Tibial artery (tissue), 4 donors: ENCODE measurements at places on chromosomes 7 and 10.

GRCh38 chr10:112721080-112721698 lies 228.9 kb upstream of the TCF7L2 start:
- DNase-seq: no peak

GRCh38 chr7:2071133-2071832 lies 161.5 kb downstream of the MAD1L1 start:
- no peak for DNase-seq

DNA sequence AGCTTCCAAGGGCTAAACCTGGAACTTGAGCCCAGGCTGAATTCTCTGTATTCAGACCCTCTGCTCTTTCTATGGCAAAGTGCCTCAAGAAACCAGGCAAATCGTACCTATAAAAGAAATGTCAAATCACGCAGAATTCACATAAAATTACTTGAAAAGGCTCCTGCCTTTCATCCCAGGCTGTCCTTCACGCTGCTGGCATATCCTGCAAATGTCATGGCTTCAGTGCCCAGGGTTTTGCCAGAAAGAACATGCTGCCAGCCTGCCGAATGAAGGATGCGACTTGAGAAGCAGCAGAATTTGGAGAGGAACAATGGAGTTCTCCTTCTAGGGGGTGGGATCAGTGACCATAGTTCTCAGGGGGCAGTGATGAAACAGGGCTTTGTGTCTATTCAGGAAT lies 602.5 kb upstream of the GALNT17 start:
- DNase-seq: no peak

GRCh38 chr7:83469076-83469475 lies 179.9 kb downstream of the SEMA3E start:
- no peak for DNase-seq

DNA sequence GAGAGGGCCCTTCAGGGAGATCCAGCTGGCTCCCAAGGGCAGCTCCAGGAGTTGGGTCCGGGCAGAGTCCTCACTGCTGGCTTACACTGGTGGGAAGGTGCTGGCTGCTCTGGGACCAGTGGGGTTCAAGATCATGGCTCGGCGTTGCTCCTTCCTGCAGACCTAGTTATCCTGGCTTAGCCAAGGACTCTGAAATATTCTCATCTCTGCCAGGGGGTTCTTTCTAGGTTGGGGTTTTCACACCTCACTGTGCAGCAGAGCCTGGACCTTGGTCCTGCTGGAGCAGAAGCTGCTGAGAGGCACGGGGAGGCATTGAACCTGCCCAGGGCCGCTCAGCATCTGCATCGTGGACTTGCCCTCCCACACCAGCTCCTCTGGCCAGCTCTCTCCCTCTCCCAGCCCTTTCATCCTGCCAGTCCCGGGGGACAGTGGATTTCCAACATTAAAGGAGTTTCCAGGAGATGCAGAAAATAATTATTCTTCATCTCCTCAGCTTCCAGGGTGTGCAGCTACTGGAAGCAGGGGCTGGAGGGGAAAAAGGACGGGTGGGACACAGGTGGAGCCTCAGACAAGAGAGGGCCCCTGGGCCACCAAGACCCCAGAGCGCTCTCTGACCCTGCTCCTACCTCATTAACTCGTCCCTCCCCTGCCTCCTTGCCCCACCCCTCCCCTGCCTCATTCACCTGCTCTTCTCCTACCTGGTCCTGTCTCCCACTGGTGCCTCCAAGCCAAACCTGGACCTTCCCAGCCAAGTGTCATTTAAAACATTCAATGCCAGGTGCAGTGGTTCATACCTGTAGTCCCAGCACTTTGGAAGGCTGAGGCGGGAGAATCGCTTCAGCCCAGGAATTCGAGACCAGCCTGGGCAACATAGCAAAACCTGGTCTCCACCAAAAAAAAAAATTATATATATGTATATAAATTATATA lies 42.5 kb downstream of the JAKMIP3 start:
- DNase-seq: no peak

DNA sequence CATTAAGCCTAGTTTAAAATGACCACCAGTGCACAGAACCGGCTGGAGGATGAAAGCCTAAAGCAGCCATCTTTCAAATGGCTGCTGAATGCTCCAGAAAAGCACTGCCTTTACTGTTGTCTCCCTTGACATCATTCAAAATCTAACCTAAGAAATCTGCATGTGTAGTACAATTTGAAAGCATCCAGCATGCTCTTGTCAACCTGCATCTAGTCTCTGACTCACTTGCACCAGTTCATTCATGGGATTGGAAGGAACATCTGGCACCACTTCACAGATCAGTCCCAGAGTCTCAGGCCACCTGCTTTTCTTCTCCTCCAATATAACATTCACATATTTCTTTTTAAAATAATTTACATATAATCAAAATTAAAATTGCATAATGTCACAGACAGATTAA lies 76.2 kb downstream of the RNF133 start:
- no peak for DNase-seq

DNA sequence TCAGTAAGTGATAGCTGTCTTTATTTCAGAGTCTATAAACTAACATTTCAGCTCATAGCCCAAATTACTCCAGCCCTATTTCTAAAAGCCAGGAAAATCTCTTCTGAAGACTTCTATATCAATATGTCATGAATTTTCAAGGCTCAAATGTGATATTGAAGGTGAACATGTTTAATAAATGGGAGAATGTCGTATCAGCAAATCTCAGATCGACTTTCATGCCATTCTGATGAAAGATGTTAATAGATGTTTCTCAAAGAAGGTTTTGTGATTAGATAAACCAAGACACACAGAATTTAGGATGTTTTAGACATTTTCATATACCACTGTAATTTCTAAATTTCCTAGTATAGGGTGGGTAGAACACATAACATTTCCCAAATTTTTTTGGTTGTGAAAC lies 380.6 kb downstream of the ARL4A start:
- DNase-seq: no peak

- no peak for DNase-seq
Observed at GRCh38 chr10:21807180-21807579, 196.3 kb downstream of the DNAJC1 start.

DNA sequence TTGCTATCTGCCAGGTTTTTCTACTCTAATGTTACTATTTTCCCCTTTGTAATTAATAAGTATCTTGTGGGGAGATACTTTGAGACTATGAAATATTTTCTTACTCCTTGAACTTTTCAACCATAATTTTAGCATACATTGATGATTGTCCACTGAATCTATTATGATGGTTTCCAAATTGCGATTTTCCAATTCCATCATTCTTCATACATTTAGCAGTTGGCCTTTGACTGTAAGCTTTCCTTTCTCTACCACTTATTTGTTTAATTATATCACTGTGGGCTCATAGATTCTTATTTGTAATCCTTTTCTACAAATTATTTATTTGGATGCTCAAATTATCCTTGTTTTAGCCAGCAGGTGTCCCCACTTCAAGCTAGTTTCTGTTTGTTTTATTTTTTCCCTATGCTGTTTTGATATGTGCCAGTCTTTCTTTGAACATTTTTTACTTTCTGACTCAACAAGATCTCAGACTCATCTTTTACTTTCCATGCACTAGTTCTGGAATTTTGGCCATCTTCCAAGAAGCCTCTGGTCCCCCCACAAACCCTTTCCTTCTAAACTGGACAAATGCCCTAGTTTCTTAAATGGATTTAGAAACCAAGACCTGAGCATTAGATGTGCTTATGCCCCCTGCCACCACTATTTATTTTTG lies 11.4 kb upstream of the MRPS16 start:
- DNase-seq: no peak
